Substantia nigra (tissue), 51 donors: ENCODE measurements at places on chromosomes 3 and 15.
A peak's percentile ranks its signal among the peaks of the same experiment; 100 is the strongest.

DNA sequence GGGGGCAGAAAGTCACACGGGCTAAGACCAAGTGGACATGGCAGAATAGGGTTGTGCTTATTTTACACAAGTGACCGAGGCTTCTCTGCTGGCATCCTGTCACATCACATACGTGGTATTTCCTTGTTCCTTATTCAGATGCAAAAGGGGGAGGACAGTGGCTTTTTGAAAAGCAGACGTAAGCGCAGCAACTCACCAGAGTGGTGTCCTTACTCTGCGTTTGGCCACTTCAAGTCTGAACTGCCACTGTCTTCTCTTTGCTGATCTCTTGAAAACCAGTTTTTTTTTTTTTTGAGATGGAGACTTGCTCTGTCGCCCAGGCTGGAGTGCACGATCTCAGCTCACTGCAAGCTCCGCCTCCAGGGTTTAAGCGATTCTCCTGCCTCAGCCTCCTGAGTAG is 113.2 kb downstream of the SOX2 start:
- DNase-seq, result no peak

- DNase-seq, result no peak
Observed at GRCh38 chr3:167821248-167821805, 85.8 kb downstream of the SERPINI1 start.

GRCh38 chr15:89475661-89476060 is 20.7 kb downstream of the RHCG start:
- no peak for DNase-seq

- DNase-seq, result no peak
Observed at GRCh38 chr15:83498801-83499200, 51.7 kb downstream of the SH3GL3 start.

GRCh38 chr3:8709287-8709686 is 24.3 kb upstream of the CAV3 start:
- DNase-seq, result no peak

DNA sequence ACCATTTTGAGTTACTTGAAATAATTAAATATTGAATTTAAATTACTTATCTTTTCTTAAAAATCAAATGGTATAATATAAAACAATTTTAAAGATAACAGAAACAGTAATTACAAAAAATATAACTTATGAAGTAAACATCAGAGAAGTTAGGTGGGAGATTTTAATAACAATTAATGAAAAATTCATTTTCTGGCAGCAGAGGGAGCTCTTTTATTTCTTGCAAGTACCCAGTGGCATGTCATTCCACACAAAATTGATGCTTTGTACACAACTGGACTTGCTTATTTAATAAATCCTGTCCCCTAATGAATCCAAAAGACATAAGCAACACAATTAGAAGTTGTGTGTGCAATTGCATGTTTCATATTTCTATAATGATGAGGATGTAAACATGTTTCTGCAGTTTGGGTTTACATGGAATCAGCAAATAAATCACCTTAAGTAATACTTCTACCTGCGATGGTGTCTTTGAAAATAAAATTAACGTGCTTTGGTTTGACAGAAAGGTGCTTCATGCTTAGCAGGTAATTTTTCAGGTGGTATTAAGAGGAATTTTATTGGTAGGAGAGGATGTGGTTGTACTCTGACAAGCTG is 861.3 kb downstream of the ZPLD1 start:
- DNase-seq, result no peak

DNA sequence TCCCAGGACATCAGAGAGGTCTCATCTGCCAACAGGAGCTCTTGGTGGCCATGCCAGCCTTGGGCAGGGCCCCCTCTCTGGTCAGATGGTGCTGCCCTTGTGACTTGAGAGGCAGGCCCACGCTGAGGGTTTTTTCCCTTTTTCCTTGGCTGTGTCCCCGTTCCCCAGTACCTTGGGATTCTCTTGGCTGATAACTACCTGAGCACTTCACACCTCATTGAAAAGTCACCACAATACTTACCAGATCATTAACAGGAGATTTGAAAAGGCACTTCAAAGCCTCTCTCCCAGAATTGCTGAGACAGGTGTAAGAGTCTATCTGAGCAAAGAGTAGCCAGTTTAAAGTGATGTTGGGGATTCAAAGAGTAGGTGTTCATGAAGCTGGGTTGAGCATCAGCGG is 15.1 kb upstream of the TMEM158 start:
- no peak for DNase-seq

DNA sequence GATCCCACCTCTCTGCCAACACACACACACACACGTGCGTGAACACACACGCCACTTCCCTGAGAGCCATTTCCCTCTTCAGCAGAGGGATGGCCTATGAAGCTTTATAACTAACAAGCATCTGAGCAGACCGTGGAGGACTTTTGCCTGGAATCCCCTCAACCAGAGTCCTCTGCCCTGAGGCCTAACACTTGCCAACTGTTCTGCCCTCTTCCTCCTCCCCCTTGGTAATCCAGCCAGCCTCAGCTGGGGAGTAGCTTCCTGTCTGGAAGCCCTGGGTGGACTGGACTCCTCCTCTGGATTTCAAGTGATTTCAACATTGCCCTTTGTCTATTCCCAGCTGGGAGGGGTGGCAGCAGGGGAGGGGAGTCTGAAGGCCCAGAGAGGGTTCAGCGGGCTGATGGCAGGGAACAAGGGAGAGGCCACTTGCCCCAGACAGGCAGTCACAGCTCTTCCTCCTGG is 68.4 kb upstream of the HACD2 start:
- DNase-seq, result peak; percentile 48

DNA sequence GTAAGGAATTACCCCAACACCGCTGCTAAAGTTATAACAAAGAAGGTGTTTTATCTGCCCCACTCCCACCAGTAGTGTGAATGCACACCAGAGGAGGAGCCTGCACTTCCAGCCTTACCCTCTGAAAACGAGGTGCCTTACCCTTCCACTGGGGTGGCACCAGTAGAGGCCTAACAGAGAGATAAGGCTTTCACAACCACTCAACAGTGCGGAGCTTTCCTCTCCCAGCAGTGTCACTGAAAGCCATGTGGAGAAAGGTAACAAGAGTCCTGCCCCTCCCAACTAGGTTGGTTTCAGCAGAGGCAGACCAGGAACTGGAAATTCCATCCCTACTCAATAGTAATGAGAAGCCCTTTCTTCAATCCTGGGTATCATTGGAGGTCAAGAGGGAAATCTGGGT is 539.2 kb downstream of the VGLL3 start:
- no peak for DNase-seq

DNA sequence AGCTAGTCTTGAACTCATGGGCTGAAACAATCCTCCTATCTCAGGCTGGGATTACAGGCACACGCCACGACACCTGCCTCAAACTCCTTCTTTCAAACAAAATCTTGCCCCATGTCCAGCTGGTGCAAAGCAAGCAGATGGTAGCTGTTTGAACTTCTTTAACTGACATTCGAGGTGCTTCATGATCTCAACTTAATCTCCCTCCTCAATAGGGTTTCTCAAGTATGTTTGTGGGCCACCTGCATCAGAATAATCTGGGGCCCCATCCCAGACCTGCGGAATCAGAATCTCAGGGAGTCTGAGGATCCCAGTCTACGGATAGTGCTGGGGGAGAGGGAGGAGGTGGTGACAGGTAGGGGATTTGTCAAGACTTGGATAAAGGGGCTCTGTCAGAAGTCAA is 20.9 kb upstream of the TRH start:
- no peak for DNase-seq

DNA sequence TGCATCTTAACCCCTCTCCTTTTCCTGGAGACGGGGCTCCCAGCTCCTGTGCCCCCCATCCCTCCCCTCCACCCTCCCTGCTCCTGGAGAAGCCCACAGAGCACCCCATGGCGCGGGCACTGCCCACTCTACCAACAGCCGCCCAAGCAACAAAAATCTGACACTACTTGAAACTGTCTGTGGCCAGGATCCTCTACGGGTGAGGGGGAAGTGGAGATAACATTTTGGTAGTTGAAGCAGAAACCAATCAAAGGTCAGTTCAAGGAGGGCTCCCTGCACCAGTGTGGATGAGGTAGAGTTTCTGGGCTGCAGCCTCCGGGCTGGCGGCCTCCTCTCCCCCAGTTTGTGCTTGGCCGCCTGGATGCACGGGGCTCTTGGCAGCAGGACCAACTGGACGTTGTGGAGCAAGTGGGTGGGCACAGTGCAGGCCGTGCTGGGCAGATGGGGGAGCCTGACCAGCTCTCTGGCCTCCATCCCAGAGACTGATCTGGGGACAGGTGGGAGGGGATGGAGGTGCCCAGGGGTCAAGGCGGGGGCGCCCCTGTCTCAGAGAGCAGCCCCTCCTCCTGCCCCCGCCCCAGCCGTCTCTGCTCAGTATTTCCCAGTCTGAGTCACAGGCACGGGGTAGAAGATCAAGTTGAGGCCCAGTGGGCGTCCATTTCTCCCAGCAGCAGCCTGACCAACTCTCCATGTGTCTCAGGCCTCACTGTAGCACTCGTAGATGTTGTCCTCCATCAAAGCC is 12.8 kb downstream of the H1-8 start:
- DNase-seq, result no peak

- no peak for DNase-seq
Observed at GRCh38 chr15:92638709-92639365, 16.7 kb downstream of the FAM174B start.

DNA sequence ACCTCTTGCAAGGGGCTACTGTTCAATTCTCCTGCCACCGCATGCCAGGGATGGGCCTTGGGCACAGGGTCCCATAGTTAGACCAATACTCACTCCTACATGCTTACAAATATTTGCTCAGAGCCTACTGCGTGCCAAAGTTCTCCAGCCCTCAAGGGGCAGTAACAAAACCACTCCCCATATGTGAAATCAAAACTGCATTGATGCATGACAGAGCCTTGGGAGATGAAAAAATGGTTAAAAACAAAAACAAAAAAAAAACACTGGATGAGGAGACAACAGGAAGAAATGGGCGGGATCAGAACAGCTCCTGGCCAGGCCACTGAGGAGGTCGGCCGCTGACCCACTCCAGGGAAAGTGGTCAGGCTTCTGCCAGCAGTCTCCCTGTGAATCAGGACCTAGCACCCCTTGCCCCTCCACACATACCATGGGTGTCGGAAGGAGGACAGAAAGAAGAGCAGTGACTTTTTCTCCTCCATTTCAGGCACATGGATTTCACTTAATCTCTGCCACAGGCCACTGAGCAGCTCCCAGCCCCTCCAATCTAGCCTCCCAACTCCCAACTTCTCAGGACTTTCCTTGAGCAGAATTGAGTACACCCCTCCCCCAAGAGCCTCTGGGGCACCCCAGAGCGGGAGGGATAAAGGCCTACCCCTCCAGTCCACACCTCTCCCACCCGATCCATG is 2.8 kb downstream of the PLXNB1 start:
- DNase-seq, result no peak

DNA sequence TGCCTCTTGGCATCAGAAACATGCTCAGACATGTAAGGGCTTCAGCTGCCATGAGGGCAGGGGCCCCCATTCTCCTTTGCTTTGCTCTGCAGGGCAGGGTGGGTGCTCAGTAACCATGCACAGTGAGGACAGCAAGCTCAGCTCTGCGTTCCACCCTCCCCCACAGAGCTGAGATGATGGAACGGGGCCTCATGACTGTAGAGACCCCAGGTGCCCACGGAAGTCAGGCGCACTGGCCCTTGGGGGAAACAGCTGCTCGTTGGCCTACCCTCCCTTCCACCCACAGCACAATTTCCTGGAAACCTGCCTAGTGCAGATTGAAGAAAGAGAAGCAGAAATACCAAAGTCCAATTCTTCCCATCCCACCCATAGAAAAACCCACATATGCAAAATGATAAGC is 10.5 kb downstream of the CTXND1 start:
- no peak for DNase-seq

DNA sequence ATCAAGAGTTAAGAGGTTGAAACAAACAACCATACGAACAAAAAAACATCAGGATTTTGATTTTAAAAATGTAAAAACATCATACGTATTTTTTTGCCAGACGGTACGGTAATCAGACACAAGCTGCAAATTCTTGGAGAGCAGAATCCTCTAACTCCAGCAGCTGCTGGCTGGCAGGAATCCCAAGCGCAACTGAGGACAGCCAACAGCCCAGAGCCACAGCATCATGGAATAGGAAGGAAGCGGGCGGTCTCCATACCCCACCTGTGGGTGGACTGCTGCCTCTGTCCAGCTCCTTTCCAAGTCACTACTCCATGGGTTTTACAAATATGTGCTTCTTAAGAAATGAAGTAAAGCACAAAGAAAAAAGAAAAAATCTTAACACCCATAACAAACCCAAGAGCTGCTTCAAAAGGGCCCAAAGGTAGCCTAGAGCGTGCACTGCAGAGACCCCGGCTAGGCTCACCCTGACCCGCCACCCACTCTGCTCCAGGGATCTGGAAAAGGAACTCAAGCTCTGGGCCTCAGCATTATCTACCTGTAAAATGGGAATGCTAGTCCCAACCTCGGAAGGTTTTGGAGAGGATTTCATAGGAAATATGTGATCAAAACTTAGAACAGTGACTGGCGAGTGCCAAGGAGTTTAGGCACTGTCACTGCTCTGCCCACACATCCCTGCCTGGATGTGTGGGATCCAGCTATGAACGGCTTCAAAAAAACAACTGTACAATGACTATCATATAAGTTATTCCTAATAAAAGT is 33.4 kb downstream of the ZXDC start:
- DNase-seq, result no peak

- DNase-seq, result no peak
Observed at GRCh38 chr15:39602143-39602542, 21.3 kb downstream of the THBS1 start.

GRCh38 chr3:41369838-41370237 is 170.5 kb downstream of the CTNNB1 start:
- no peak for DNase-seq

DNA sequence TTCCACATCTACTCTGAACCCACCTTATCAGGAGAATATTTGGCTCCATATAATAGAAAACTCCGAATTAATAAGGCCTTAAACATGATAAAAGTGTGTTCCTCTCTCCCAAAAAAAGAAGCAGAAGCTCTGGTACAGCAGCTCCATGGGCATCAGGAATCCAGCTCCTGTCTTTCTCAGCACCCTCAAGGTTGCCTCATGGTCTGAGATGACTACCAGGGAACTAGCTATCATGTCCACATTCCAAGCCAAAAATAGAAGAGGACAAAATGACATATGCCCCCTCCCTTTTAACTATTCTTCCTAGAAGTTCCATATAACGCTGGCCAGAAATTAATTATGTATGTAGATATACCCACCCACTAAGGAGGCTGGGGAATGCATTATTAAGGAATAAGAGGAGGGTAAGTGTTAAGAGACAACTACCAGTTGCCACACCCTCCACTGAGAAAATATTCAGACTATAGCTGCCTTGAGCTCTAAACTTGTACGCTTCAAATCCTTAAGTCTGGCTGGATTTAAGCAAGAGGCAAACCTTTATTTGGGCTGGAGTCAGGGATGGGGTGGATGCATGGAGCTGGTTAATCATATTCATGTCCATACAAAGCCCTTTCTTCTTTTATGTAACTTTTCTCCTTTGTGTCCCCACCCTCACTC is 35.8 kb upstream of the CTDSPL start:
- no peak for DNase-seq
